ENCODE measurements at places on chromosomes 6 and 20. TPM values are rescaled to one million over a fixed set of nuclear protein-coding genes. Genes with fewer than 3 reads are reported as not detected.

CPXM1 gene
- 0.34 TPM for total RNA-seq

DDX27 gene
- total RNA-seq: 31.1 TPM

SERPINB6 gene
- total RNA-seq: 135 TPM

CDH26 gene
- 0.47 TPM for total RNA-seq

SIRPB1 gene
- 0.17 TPM for total RNA-seq

HAO1 gene
- not detected for total RNA-seq

PXT1 gene
- total RNA-seq: not detected

PRKN gene
- total RNA-seq: 0.34 TPM

DEFB124 gene
- not detected for total RNA-seq

HSPA12B gene
- total RNA-seq: 16.7 TPM

MYB gene
- total RNA-seq: 0.19 TPM

FOXP4 gene
- total RNA-seq: 9.2 TPM

SMOC2 gene
- total RNA-seq: not detected

CCN2 gene
- 773 TPM for total RNA-seq

C6orf52 gene
- not detected for total RNA-seq
